Stimulated activated CD4-positive, alpha-beta T cell treated with anti-CD3 and anti-CD28 coated beads, TNF-alpha, amount 100 ng/mL, for 24 hours (primary cell): ENCODE measurements at places on chromosomes 4 and X.

DNA sequence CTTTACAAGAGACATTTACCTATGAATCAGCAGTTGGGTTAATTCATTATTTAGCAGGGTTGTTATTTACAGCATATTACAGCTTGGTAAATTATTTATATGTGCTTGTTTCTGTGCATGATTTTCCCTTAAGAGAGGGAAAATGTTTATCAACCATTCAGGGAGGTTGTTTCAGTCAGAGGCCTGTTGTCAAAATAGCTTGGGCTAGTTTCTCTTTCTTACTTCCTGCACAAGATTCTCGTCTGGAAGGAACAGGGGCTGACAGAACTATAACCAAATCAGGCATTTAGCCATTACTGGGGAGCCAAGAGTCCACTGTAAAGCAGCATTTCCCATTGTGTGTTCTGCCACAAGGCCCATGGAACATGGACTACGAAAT lies 135.8 kb downstream of the HS6ST2 start:
- no peak for DNase-seq

DNA sequence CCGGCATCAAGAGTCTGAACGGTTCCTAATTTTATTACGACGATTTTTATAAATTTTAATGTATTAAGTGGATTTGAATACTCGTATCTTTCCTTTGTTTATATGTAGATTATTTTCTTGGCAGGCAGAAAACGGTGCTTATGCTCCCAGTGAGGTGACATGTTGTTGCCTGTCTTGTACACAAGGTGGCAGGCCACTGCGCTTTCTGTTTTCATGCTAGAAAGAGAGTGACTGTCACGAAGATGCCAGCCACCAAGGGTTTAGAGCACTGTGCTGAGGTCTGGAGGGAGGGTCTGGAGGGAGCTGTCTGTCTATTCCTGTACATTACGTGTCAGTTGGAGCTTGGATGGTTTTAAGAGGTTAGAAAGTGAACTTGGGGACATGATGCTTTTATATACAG lies 87.7 kb downstream of the SHROOM2 start:
- peak; percentile 2 for DNase-seq

DNA sequence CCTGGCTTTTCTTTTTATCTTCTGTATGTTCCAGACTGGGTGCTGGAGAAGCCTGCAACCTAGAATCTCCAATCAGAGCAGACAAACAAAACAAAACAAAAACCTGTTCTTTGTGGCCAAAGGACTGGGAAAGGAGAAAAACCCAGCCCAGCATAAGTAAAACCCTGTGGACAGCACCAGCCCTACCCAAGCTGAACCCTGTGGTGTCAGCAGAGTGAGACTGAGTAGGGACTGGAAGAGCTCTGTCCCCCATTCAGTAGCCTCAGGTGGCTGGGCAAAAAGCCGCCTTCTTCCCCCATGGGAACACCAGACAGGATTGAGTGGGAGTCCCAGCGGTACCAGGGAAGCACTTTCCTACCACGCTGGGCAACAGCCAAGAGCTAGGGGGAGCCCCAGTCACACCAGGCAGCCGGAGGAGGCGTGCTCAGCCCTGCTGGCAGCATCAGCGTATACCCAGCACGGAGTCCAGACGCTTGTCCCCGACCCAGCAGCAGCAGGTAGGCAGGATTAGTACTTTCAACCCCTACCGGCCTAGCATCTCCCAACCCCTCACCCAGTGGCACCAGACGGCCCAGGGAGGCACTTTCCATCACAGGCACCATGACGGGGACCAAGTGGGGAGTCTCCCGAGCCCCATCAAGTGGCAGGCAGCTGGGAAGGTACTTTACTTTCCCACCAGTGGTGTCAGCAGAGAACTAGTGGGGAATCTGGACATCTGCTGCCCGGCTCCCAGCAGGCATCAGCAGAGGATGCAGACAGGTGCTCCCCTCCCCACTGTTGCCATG lies 8.6 kb upstream of the JADE3 start:
- DNase-seq: peak; percentile 44

DNA sequence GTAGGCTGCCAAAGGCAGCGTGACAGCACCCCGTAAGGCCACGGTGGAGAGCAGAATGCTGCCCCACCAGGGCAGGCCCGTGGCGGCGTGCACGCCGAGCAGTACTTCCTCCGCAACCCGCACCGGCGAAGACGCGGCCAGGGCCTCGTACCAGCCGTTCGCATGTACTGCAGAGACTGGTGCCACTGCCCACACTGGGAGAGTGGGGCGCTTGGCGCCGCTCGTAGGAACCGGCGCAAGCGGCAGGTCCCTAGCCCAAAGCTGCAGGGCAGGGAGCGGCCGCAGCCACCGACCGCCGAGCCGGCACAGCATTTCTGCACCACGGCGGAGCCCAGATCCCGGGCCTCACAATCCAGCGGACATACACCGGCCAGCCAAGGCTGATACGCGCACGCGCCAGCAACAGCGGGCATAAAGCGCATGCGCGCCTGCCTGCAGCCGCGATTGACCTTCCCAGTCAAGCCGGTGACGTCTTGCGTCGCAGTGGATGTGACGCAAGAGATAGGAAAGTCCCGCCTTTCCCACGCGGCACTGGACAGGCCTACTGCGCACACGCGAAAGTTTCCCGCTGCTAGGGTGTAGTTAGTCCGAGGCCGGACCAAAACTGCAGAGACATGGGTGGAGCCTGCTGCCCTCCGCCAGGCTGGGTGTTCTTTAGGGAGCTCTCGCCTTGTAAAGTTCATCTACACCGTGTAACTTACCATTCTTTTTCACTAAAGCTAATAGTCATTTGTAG lies at the start of gene COX18:
Gene COX18, minus strand, starts transcription at position 379 of the 736 bp plus-strand sequence. Its CDS starts 67 bp downstream, at position 312.
- peak; percentile 92 for DNase-seq

DNA sequence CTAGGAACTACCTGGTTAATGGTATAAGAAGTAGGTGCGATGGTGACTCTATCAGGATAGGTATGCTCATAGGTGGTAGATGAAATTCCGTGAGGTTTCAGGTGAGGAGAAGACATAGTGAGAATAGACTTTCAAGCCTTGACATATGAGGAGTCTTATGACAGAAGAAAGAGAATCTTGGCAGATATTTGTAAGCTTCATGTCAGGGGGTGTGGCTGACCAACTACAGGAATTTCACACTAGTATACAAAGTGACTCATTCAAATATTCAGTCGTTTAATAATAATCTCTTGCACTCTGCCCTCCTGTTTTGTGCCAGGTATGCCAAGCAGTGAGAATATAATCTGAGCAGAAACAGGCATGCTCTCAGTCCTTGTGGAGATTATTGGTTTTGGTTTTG lies 22.8 kb downstream of the PACRGL start:
- no peak for DNase-seq
